ENCODE measurements at places on chromosomes 1 and 21. TPM values are rescaled to one million over a fixed set of nuclear protein-coding genes. Genes with fewer than 3 reads are reported as not detected.

- H3K4me1 ChIP-seq: no peaks in the 10 kb centered on the region
- DNase-seq: no peak
- H3K4me3 ChIP-seq: no peak overlapping the region
- no peaks in the 10 kb centered on the region for H3K36me3 ChIP-seq
These were observed 235.5 kb upstream of the RRP15 start for GRCh38 chr1:218049641-218050040.

DNA sequence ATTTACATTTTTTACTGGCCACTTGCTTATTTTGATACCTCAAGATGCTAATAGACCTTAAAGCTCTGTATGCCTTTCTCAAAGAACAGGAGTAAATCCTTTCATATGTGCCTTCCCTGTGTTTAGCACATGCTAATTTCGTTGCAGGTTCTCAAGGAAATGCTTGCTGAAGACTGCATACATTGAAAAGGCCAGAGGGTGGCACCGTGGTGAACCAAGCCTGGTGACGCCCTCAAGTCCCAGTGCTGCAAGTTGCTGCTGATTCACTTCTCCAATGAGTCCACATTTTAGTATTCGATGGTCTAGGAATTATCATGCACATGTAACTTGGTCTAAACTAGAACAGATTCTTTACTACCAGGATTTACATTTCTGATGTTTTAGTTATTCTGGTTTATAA lies 94.1 kb downstream of the CLDN17 start:
- no peak for DNase-seq
- H3K4me3 ChIP-seq: no peak overlapping the region
- no peak overlapping the region for H3K27ac ChIP-seq
- no peaks in the 10 kb centered on the region for H3K4me1 ChIP-seq

GRCh38 chr21:45390831-45391742 lies 13.9 kb upstream of the COL18A1 start:
- no peaks in the 10 kb centered on the region for H3K36me3 ChIP-seq
- no peak overlapping the region for H3K27ac ChIP-seq
- H3K27me3 ChIP-seq: peaks cover 55% of the 10 kb centered on the region
- no peaks in the 10 kb centered on the region for H3K4me1 ChIP-seq
- no peak overlapping the region for H3K4me3 ChIP-seq

GRCh38 chr1:181190364-181191035 lies 102.0 kb downstream of the IER5 start:
- H3K4me1 ChIP-seq: peaks cover 9% of the 10 kb centered on the region
- H3K36me3 ChIP-seq: no peaks in the 10 kb centered on the region
- peaks cover 43% of the 10 kb centered on the region for H3K27me3 ChIP-seq
- H3K4me3 ChIP-seq: no peak overlapping the region
- no peak overlapping the region for H3K27ac ChIP-seq
- no peak for DNase-seq

GRCh38 chr1:25195835-25196234 lies 36.5 kb downstream of the SYF2 start:
- H3K4me3 ChIP-seq: no peak overlapping the region
- DNase-seq: no peak
- no peaks in the 10 kb centered on the region for H3K27me3 ChIP-seq
- H3K27ac ChIP-seq: no peak overlapping the region

- H3K36me3 ChIP-seq: no peaks in the 10 kb centered on the region
- H3K4me1 ChIP-seq: no peaks in the 10 kb centered on the region
- DNase-seq: no peak
- H3K4me3 ChIP-seq: no peak overlapping the region
- no peak overlapping the region for H3K27ac ChIP-seq
These were observed 20.4 kb upstream of the OR6N2 start for GRCh38 chr1:158801396-158801795.

DNA sequence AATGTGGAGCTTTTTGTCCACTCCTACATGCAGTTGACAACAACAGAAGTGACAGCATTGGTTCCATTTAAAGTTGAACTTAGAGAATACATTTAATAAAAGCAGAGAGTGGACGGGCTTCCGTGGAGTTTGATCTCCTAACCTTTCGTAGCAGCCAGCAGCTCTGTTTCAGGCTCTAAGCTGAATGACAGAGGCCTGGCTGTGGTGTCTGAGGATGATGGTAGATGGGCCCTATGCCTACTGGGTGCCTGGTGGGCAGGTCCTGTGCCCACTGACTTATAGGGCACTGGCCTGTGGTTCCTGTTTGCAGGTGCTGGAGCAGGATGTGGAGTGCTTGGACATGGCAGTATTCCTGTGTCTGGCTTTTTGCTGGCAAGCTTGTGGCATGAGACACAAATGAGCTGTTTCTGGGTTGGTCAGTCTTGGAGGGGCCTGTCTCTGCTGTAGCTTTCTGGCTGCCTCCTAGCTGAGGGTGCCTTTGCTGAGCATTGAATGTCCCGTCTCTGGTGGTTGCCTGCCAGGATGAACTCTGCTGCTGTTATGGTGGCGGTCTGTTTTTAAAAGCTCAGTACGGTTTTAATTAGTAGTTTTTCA lies 54.6 kb downstream of the PRDM2 start:
- H3K4me1 ChIP-seq: peaks cover 47% of the 10 kb centered on the region
- H3K36me3 ChIP-seq: peaks cover 17% of the 10 kb centered on the region
- no peak for DNase-seq
- H3K4me3 ChIP-seq: no peak overlapping the region

DNA sequence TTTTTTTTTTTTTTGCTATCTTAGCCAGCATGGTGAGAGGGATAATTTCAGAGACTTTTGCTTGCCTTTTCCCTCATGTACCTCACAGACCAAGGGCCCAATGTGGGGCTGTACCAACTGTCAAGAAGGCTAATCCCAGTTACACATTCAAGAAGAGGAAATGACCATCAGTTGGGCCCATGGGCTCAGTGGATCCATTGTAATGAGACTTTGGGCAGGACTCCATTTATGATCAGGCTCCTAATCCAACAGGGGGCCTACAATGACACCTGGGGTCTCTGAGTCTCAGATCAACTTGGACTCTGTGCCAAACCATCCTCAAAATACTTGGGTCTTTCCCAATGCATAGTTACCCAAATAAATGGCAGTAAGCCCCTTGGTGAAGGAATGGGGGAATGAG lies 450.4 kb upstream of the VAMP3 start:
- DNase-seq: no peak
- H3K4me3 ChIP-seq: no peak overlapping the region
- H3K27ac ChIP-seq: no peak overlapping the region
- H3K4me1 ChIP-seq: no peaks in the 10 kb centered on the region

GRCh38 chr21:15414057-15414456 lies 315.7 kb upstream of the USP25 start:
- no peak for DNase-seq
- no peak overlapping the region for H3K27ac ChIP-seq
- H3K4me3 ChIP-seq: no peak overlapping the region
- no peaks in the 10 kb centered on the region for H3K4me1 ChIP-seq
- no peaks in the 10 kb centered on the region for H3K36me3 ChIP-seq

- H3K4me3 ChIP-seq: no peak overlapping the region
- no peaks in the 10 kb centered on the region for H3K27me3 ChIP-seq
- H3K27ac ChIP-seq: peak overlapping the region; percentile 35
- peaks cover 26% of the 10 kb centered on the region for H3K4me1 ChIP-seq
- DNase-seq: peak; percentile 57
These were observed 62.2 kb upstream of the ATP1B1 start for GRCh38 chr1:169044296-169044695.

GRCh38 chr1:116494745-116495144 lies 76.1 kb downstream of the CD58 start:
- H3K27me3 ChIP-seq: no peaks in the 10 kb centered on the region
- no peak overlapping the region for H3K4me3 ChIP-seq
- DNase-seq: no peak
- no peak overlapping the region for H3K27ac ChIP-seq

GRCh38 chr1:75234562-75234961 lies 100.4 kb downstream of the LHX8 start:
- no peak overlapping the region for H3K27ac ChIP-seq
- no peaks in the 10 kb centered on the region for H3K4me1 ChIP-seq
- no peaks in the 10 kb centered on the region for H3K27me3 ChIP-seq
- no peak for DNase-seq
- H3K36me3 ChIP-seq: no peaks in the 10 kb centered on the region

GRCh38 chr1:119799599-119800177 lies 11.6 kb downstream of the REG4 start:
- H3K27ac ChIP-seq: peak overlapping the region; percentile 31
- H3K27me3 ChIP-seq: no peaks in the 10 kb centered on the region
- no peak for DNase-seq
- peaks cover 12% of the 10 kb centered on the region for H3K4me1 ChIP-seq
- no peaks in the 10 kb centered on the region for H3K36me3 ChIP-seq
- peak overlapping the region; percentile 26 for H3K4me3 ChIP-seq

- peak; percentile 29 for DNase-seq
- no peak overlapping the region for H3K4me3 ChIP-seq
- peaks cover 11% of the 10 kb centered on the region for H3K4me1 ChIP-seq
- H3K27me3 ChIP-seq: peaks cover 24% of the 10 kb centered on the region
- H3K27ac ChIP-seq: no peak overlapping the region
These were observed 32.5 kb downstream of the LRRC3 start for GRCh38 chr21:44487831-44488230.

The H3-3A gene
- total RNA-seq: 384 TPM

The FAM151A gene
- not detected for total RNA-seq

The PGLYRP4 gene
- total RNA-seq: not detected

The LMX1A gene
- total RNA-seq: not detected

The VANGL1 gene
- 1.7 TPM for total RNA-seq

The FCRL2 gene
- total RNA-seq: 1.2 TPM

The OR6K3 gene
- total RNA-seq: not detected

The LCE6A gene
- not detected for total RNA-seq

The NECTIN4 gene
- total RNA-seq: not detected
